SHP77 (cell line): ENCODE measurements at places on chromosomes 3 and 15.

GRCh38 chr15:59828263-59828662 is 139.1 kb upstream of the BNIP2 start:
- no peak for DNase-seq

- no peak for DNase-seq
Measured at GRCh38 chr3:113438224-113438623, 3.1 kb downstream of the CFAP44 start.

DNA sequence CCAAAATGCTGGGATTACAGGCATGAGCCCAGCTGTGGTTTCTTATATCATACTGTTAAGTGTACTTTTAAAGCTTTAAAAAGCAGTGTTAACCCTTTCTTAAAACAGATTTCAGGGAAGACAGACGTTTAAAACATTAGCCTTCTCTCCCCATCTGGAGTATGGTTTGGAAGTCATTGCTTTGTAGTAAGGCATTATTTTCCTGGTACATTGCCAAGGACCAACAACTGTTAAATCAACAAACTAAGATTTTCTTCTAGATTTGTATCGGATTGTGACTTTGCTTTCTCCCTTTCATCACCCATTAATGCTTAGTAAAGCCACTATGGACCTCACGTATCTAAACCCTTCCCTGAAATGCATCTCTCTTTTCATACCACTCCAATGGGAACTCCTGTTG is 50.5 kb downstream of the UBE2E1 start:
- no peak for DNase-seq

DNA sequence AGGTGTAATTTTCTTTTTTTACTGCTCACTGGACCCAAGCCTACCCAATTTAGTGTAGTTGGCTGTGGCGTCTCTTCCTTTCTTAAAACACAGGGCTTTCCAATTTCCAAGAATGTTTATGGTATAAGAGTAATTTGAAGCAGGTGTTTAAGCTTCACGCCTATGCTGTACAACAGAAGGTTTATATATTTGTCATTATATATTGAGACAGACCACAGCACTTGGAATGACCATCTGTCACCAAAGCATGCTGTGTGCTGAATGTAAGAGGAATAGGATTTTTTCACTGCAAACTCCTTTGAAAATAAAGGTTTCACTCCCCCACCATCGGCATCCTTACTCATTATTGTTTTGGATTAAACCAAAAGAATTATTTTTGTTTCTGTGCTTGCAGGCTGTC is 325.7 kb downstream of the OTOL1 start:
- no peak for DNase-seq

DNA sequence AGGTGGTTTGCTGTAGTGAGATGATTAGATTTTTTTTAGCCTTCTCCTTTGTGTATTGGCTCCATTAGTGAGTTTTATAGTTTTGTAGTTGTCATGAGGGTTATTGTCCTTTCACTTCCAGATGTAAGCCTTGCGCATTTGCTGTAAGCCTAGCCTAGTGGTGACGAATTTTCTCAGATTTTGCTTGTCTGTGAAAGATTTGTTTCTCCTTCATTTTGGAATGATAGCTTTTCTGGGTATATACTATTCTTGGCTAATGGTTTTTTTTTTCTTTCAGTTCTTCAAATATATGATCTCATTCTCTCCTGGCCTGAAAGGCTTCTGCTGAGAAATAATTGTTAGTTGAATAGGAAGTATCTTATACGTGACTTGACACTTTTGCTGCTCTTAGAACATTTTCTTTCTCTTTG is 166.5 kb upstream of the THRB start:
- no peak for DNase-seq

DNA sequence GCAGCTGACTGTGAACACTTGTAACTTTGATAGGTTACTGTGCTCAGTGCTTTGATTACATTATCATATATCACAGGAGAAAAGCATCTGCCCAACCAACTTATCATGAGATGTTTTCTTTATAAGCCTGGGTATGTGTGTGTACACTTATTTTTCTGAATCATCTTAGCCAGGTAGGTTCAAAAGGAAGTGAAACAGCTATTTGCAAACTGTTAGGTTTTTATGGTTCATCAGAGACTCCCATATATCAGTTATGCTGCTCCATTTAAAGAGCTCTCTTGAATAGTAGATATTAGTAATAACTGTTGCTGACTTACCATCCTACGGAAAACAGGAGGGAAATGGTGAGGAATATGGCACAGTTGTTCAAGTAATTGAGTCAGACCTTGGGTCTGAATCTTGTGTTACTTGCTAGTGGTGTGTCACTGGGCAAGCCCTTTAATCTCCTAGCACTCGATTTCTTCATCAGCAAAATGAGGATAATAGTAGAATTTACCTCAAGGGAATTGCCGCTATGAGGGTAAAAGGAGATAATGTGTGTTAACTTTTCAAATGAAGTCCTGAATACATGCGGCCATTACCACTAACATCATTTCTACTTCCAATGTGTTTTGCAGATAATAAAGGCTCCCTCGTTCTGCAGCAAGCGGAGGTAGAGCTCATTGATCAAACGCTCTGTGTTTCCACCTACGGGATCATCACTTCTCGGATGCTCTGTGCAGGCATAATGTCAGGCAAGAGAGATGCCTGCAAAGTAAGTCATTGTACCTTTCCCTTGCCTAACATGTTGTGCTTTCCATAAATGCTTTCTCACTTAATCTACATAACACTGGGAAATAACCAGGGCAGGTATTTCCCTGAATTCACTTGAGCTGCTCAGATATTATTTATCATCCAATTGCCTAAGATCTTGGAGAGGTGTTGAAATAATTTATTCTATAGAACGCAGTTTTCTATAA is 7.8 kb upstream of the C3orf52 start:
- no peak for DNase-seq

GRCh38 chr3:69675786-69676530 is 63.3 kb upstream of the MITF start:
- DNase-seq: no peak

DNA sequence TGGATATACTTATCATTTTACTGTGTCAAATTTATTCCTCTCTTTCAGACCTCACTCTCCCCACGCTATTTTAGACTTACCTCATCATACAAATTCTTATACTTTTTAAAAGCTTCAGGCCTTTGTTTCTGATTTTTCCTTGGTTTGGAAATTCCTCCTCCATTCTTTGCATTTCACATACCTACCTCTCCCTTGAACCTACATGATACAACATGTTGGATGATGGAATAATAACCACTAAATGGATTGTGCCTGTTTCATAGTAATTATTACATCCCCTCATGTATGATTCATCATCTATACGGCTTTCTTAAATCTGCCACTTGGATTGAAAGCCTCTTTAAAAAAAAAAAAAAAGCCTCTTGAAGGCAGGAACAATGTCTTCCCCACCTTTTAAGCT is 24.6 kb downstream of the TRIP4 start:
- DNase-seq: no peak

DNA sequence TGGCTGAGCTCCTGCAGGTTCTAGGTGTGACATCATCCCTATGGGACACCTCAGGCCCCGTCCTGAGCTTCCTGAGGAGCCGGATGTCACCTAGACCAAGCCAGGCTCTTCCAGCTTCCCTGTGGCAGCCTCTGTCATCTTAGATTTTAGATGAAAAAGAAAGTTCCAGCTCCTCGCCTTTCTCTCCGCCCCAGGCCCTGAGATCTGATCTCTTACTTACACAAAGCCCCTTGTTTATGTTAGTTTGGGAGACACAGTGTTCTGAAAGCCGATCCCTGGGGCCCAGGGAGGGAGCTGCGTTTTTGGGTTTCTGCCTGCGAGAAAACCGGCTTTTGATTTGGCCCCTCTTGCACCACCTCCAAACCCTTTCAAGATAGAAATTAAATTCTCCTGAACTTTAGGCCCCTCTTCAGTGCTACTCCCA is 40.2 kb upstream of the FAM107A start:
- DNase-seq: no peak
